ENCODE measurements at places on chromosomes 6 and 20. TPM values are rescaled to one million over a fixed set of nuclear protein-coding genes. Genes with fewer than 3 reads are reported as not detected.

The SLC35D3 gene
- 0.05 TPM for total RNA-seq

The PACSIN1 gene
- total RNA-seq: 0.03 TPM

The SNX5 gene
- 203 TPM for total RNA-seq

The TREM1 gene
- total RNA-seq: not detected

The CENPW gene
- 21.0 TPM for total RNA-seq

The BTN1A1 gene
- total RNA-seq: not detected

The SMIM13 gene
- total RNA-seq: 6.7 TPM

The SH3BGRL2 gene
- 19.2 TPM for total RNA-seq

The GSTA1 gene
- not detected for total RNA-seq

The TBCC gene
- total RNA-seq: 38.7 TPM

The PBOV1 gene
- total RNA-seq: not detected

The SPEF1 gene
- 0.81 TPM for total RNA-seq

The FAM209B gene
- not detected for total RNA-seq

The AKIRIN2 gene
- 18.8 TPM for total RNA-seq

The MUCL3 gene
- 0.08 TPM for total RNA-seq

The ZNF343 gene
- total RNA-seq: 5.0 TPM

The RIN2 gene
- total RNA-seq: 31.9 TPM

The ABHD16B gene
- not detected for total RNA-seq

The BFSP1 gene
- 1.4 TPM for total RNA-seq

The PCK1 gene
- total RNA-seq: 0.94 TPM

The PGC gene
- total RNA-seq: 0.26 TPM

The CALHM4 gene
- not detected for total RNA-seq

The MEI4 gene
- total RNA-seq: not detected

The NHLRC1 gene
- 1.6 TPM for total RNA-seq

The CHRNA4 gene
- not detected for total RNA-seq

The VWA7 gene
- total RNA-seq: 5.6 TPM

The TRIM15 gene
- total RNA-seq: 13.3 TPM

The MYH7B gene
- total RNA-seq: 0.08 TPM

The GPR6 gene
- not detected for total RNA-seq

The RRAGD gene
- total RNA-seq: not detected

The TMEM217 gene
- 1.4 TPM for total RNA-seq

The LBP gene
- 0.28 TPM for total RNA-seq

The MAS1 gene
- not detected for total RNA-seq

The SLC35B2 gene
- 189 TPM for total RNA-seq

The RAD21L1 gene
- not detected for total RNA-seq

The MRAP2 gene
- 7.6 TPM for total RNA-seq

Data from HT-29 (cell line).